ENCODE measurements at places on chromosomes 1 and 21. TPM values are rescaled to one million over a fixed set of nuclear protein-coding genes. Genes with fewer than 3 reads are reported as not detected.
A peak's percentile ranks its signal among the peaks of the same experiment; 100 is the strongest.

The COL24A1 gene
- not detected for total RNA-seq

DNA sequence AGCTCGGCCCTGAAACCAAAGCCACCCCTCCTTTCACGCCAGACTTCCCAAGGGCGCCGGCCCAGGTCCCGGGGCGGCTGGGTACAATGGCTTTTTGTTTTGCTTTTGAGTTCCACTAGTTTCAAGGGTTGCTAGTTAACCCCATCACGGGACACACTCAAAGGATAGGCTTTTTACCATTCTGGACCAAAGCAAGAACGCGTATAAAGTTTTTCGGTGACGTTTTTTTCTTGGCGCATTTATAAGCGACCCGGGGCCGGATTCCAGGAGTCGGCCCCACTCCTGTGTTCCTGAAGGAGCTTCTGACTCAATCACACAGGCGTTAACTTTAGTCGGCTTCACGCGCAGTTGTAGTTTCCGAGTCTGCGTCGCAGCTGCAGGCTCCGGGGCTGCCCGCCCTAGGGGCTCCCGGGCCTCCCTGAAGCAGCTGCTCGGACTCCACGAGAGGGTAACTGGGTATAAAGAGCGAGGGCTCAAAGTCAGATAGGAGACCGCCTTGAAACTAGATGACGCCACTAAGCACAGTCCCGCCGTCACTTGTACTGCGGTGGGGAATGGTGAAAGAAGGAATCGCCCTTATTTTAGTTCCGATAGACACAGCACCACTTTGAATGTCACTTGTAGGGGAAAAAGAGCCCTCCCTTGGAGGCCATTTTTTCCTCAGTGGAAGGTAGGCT is 707 bp upstream of the KLHL21 start:
- no peaks in the 10 kb centered on the region for H3K27me3 ChIP-seq
- DNase-seq, result peak; percentile 41
- peaks cover 32% of the 10 kb centered on the region for H3K4me1 ChIP-seq
- H3K27ac ChIP-seq, result no peak overlapping the region
- H3K36me3 ChIP-seq, result peaks cover 3% of the 10 kb centered on the region
- H3K4me3 ChIP-seq, result peak overlapping the region; percentile 91

The CASQ2 gene
- not detected for total RNA-seq

GRCh38 chr1:68459796-68460195 is 10.0 kb upstream of the RPE65 start:
- H3K27me3 ChIP-seq, result no peaks in the 10 kb centered on the region
- DNase-seq, result no peak
- H3K27ac ChIP-seq, result no peak overlapping the region
- no peaks in the 10 kb centered on the region for H3K36me3 ChIP-seq

DNA sequence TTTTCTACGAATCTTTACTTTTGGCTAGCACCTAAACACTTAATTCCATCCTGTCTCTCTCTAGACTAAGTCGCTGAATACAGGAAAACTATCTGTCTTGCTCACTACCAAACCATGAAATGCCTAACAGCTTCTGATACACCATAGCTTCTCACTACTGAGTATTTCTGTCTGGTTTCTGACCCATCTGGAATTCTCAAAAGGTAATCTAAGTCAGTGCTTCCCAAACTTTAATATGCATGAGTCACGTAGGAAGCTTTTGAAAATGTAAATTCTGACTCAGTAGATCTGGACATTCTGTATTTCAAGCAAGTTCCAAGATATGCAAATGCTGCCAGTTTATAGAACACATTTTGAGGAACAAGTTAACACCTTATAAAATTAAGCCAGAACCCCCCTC is 9.2 kb upstream of the OVGP1 start:
- peaks cover 37% of the 10 kb centered on the region for H3K36me3 ChIP-seq
- H3K4me1 ChIP-seq, result peaks cover 3% of the 10 kb centered on the region
- no peak overlapping the region for H3K27ac ChIP-seq
- H3K27me3 ChIP-seq, result no peaks in the 10 kb centered on the region
- H3K4me3 ChIP-seq, result no peak overlapping the region
- no peak for DNase-seq

The CFH gene
- not detected for total RNA-seq

- no peak overlapping the region for H3K27ac ChIP-seq
- H3K4me3 ChIP-seq, result no peak overlapping the region
- no peaks in the 10 kb centered on the region for H3K36me3 ChIP-seq
Measured at GRCh38 chr1:175749075-175749474, 5.7 kb upstream of the TNR start.

The CD2 gene
- not detected for total RNA-seq

The SPRR1B gene
- total RNA-seq, result not detected

The DDI2 gene
- total RNA-seq, result 40.0 TPM

- no peaks in the 10 kb centered on the region for H3K27me3 ChIP-seq
- peak overlapping the region; percentile 94 for H3K27ac ChIP-seq
- H3K36me3 ChIP-seq, result no peaks in the 10 kb centered on the region
- H3K4me1 ChIP-seq, result peaks cover 33% of the 10 kb centered on the region
Measured at GRCh38 chr1:241532864-241533263, 686 bp downstream of the KMO start.

DNA sequence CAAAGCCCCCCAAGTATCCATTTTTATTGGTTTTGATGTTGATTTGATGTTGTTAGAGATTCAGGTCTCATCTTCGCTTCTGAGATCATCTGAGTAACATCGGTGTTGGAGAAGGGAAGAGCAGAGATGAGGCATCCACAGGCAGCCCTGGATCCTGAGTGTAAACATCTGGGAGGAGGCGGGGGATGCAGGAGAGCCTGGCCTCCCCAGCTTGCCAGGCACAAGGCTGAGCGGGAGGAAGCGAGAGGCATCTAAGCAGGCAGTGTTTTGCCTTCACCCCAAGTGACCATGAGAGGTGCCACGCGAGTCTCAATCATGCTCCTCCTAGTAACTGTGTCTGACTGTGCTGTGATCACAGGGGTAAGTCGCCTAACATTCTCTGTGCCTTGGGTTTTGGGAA is at the start of gene PROK1:
TSS of gene PROK1 (plus strand) at position 221 of the 400 bp plus-strand sequence. CDS start at position 289, 68 bp downstream.
- no peak within 1 kb of the TSS for H3K27ac ChIP-seq
- H3K27me3 ChIP-seq, result no peaks in the 10 kb centered on the region
- no peak within 1 kb of the TSS for H3K4me3 ChIP-seq
- no peaks in the 10 kb centered on the region for H3K36me3 ChIP-seq
- H3K4me1 ChIP-seq, result no peaks in the 10 kb centered on the region

GRCh38 chr1:26786437-26787380 is 1.0 kb upstream of the PIGV start:
- DNase-seq, result peak; percentile 81
- H3K4me3 ChIP-seq, result peak overlapping the region; percentile 86
- H3K27ac ChIP-seq, result peak overlapping the region; percentile 95
- H3K4me1 ChIP-seq, result peaks cover 65% of the 10 kb centered on the region
- H3K36me3 ChIP-seq, result peaks cover 10% of the 10 kb centered on the region
- no peaks in the 10 kb centered on the region for H3K27me3 ChIP-seq

- H3K4me3 ChIP-seq, result no peak overlapping the region
- peaks cover 93% of the 10 kb centered on the region for H3K36me3 ChIP-seq
- H3K27ac ChIP-seq, result no peak overlapping the region
Measured at GRCh38 chr1:185305419-185305818, 11.6 kb downstream of the IVNS1ABP start.

GRCh38 chr1:154866257-154867063 is 3.6 kb downstream of the KCNN3 start:
- peaks cover 90% of the 10 kb centered on the region for H3K4me1 ChIP-seq
- peak overlapping the region; percentile 44 for H3K4me3 ChIP-seq
- peak overlapping the region; percentile 97 for H3K27ac ChIP-seq
- H3K36me3 ChIP-seq, result no peaks in the 10 kb centered on the region
- DNase-seq, result peak; percentile 64

The NIBAN1 gene
- 26.1 TPM for total RNA-seq

- DNase-seq, result no peak
- no peaks in the 10 kb centered on the region for H3K4me1 ChIP-seq
- no peaks in the 10 kb centered on the region for H3K36me3 ChIP-seq
- H3K27me3 ChIP-seq, result no peaks in the 10 kb centered on the region
Measured at GRCh38 chr1:203632941-203633340, 6.3 kb downstream of the ATP2B4 start.

The FCRL2 gene
- total RNA-seq, result 136 TPM

DNA sequence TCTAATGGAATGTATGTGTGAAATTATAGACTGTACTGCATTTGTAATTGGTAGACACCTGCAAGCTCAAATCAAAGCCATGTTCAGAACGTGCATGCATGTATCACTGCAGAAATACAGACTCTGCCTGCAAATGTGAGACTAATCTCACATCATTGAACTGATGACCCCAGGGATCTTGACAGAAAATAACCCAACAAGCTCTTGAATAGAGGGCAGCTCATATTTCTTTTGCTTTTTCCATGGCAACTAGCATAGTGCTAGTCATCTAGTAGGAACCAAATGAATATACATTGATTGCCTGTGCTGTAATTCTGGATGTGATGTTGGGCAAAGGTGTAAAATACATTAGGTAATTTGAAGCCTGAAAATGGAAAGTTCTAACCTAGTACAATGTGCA is 62.4 kb downstream of the PTPRC start:
- peaks cover 76% of the 10 kb centered on the region for H3K4me1 ChIP-seq
- H3K4me3 ChIP-seq, result peak overlapping the region; percentile 59
- peaks cover 73% of the 10 kb centered on the region for H3K36me3 ChIP-seq
- no peaks in the 10 kb centered on the region for H3K27me3 ChIP-seq
- DNase-seq, result peak; percentile 96
- H3K27ac ChIP-seq, result peak overlapping the region; percentile 99

- no peaks in the 10 kb centered on the region for H3K27me3 ChIP-seq
- no peak overlapping the region for H3K27ac ChIP-seq
- H3K4me3 ChIP-seq, result no peak overlapping the region
- DNase-seq, result no peak
- no peaks in the 10 kb centered on the region for H3K4me1 ChIP-seq
Measured at GRCh38 chr1:199101139-199101538, 462.3 kb downstream of the PTPRC start.

The EDARADD gene
- total RNA-seq, result not detected

- no peak overlapping the region for H3K4me3 ChIP-seq
- H3K27me3 ChIP-seq, result no peaks in the 10 kb centered on the region
- no peaks in the 10 kb centered on the region for H3K36me3 ChIP-seq
- no peak for DNase-seq
- H3K27ac ChIP-seq, result no peak overlapping the region
- peaks cover 13% of the 10 kb centered on the region for H3K4me1 ChIP-seq
Measured at GRCh38 chr1:3714284-3714741, 37.9 kb upstream of the CCDC27 start.

DNA sequence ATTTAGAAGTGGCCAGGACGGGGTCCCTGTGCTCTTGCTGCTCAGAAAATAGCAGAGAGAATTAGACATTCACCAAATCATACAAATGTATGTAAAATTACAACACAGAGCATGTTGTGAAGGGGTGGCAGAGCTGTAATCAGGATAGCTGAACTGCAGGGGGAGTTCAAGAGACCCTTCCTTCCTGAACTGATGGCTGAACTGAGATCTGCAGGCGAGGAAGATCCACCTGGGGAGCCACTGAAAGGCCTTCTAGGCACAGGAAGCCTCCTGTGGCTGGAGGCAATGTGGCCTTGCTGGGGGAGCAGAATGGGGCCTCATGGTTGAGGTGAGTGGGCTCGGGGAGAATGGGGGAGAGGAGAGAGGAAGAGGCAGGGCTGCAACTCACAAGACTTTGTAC is 216.5 kb downstream of the PRDM2 start:
- no peak overlapping the region for H3K4me3 ChIP-seq
- H3K27ac ChIP-seq, result no peak overlapping the region
- DNase-seq, result no peak
- no peaks in the 10 kb centered on the region for H3K36me3 ChIP-seq

GRCh38 chr1:183871601-183872000 is 66.7 kb downstream of the RGL1 start:
- no peaks in the 10 kb centered on the region for H3K4me1 ChIP-seq
- H3K27me3 ChIP-seq, result no peaks in the 10 kb centered on the region
- H3K27ac ChIP-seq, result no peak overlapping the region

The C1QB gene
- total RNA-seq, result not detected

GRCh38 chr1:153534226-153534924 is 1.4 kb downstream of the S100A6 start:
- no peak overlapping the region for H3K27ac ChIP-seq
- no peaks in the 10 kb centered on the region for H3K27me3 ChIP-seq
- peak overlapping the region; percentile 73 for H3K4me3 ChIP-seq
- H3K36me3 ChIP-seq, result no peaks in the 10 kb centered on the region
- no peak for DNase-seq
- peaks cover 19% of the 10 kb centered on the region for H3K4me1 ChIP-seq

The SLAMF6 gene
- total RNA-seq, result 19.3 TPM

DNA sequence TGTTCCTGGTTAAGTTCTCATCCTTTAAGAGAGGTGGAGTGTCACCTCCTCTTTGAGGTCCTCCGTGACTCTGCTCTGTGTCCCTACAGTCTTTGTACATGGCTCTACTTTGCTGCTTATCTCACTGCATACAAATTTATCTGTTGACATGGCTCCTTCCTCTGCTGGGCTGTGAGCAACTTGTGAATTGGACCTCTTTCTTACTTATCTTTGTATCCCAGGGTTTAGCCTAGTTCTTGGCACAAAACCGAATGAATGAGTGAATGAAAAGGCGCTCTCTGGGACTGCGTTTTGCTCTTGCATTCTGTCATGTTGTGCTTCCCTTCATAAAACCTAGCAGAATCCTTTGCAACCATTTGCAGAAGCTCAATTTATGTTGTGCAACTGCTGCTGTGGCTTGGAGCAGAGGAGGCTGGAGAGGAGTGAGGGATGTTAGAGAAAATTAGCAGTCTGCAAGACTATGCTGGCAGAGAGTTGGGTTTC is 12.4 kb downstream of the SLC26A9 start:
- no peak for DNase-seq
- H3K27me3 ChIP-seq, result no peaks in the 10 kb centered on the region
- H3K4me1 ChIP-seq, result no peaks in the 10 kb centered on the region
- no peaks in the 10 kb centered on the region for H3K36me3 ChIP-seq
- no peak overlapping the region for H3K4me3 ChIP-seq

DNA sequence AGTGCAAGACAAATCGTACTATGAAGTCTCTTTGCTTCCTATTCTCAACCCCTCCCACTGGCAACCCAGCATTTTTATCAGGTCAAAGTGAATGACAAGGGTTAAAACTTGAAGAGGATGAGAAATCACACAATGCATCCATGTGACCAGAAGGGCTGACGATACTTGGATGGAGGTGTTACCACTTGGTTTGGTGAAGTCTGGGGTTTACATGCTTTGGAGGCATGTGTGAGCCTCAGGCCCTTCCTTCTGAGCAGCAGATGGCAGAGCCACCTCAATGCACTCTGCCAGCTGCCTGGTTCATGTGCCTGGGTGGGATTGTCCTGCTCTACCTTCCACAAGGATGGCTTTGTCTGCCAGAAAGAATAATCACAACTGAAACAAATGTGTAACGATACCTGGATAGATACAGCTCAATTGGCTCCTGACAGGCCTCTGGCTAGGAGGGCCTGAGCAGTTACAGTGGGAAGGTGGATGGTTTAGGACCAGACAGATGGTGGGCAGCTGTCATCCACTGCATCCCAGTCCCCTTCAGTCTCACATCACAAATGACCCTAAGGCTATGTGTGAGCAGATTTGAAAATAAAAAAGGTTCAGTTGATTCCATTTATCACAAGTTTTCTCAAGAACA is 51.5 kb upstream of the CNIH3 start:
- no peaks in the 10 kb centered on the region for H3K4me1 ChIP-seq
- H3K36me3 ChIP-seq, result no peaks in the 10 kb centered on the region
- H3K4me3 ChIP-seq, result no peak overlapping the region
- no peak for DNase-seq
- no peaks in the 10 kb centered on the region for H3K27me3 ChIP-seq

The NTRK1 gene
- not detected for total RNA-seq
